ENCODE measurements at places on chromosomes 16 and 17. TPM values are rescaled to one million over a fixed set of nuclear protein-coding genes. Genes with fewer than 3 reads are reported as not detected.

Gene EVPL
- total RNA-seq, result 0.11 TPM

Gene DNAH17
- not detected for total RNA-seq

Gene RAI1
- 9.8 TPM for total RNA-seq

Gene MPP3
- 8.2 TPM for total RNA-seq

Gene PRSS22
- not detected for total RNA-seq

Gene CLEC19A
- total RNA-seq, result not detected

Gene FOXN1
- 0.11 TPM for total RNA-seq

Gene GDPD3
- total RNA-seq, result 1.4 TPM

Gene CORO6
- total RNA-seq, result 4.5 TPM

Gene SLC9A5
- 1.0 TPM for total RNA-seq

Gene KRT20
- not detected for total RNA-seq

Gene VAT1L
- total RNA-seq, result under 0.01 TPM

Gene NPTX1
- 0.11 TPM for total RNA-seq

Gene KRT36
- not detected for total RNA-seq

Gene BCL6B
- 0.13 TPM for total RNA-seq

Gene OTOP2
- not detected for total RNA-seq

Gene CFAP97D1
- total RNA-seq, result not detected

Gene MYH11
- total RNA-seq, result 0.11 TPM

Gene KRTAP4-4
- total RNA-seq, result not detected

Gene PIK3R5
- not detected for total RNA-seq

Gene GALR2
- not detected for total RNA-seq

Gene TUBG2
- total RNA-seq, result 14.9 TPM

Gene KRTAP2-3
- 0.26 TPM for total RNA-seq

Gene DPEP1
- not detected for total RNA-seq

Gene DPEP3
- total RNA-seq, result not detected

Gene GUCY2D
- total RNA-seq, result not detected

Gene NAA38
- 34.7 TPM for total RNA-seq

Gene TBX21
- not detected for total RNA-seq

Gene TSNAXIP1
- 1.2 TPM for total RNA-seq

Gene ZNF205
- 11.8 TPM for total RNA-seq

Gene PRR15L
- total RNA-seq, result 0.11 TPM

Gene SKAP1
- total RNA-seq, result not detected

Gene MYLK3
- 0.39 TPM for total RNA-seq

Gene HSF4
- 3.0 TPM for total RNA-seq

Gene ATAD5
- 3.0 TPM for total RNA-seq

Gene TBC1D3I
- total RNA-seq, result not detected

Gene CASKIN1
- total RNA-seq, result under 0.01 TPM

Measured in articular chondrocyte of knee joint (primary cell).